CD8-positive, alpha-beta memory T cell (primary cell): ENCODE measurements at places on chromosomes 6 and 20.

DNA sequence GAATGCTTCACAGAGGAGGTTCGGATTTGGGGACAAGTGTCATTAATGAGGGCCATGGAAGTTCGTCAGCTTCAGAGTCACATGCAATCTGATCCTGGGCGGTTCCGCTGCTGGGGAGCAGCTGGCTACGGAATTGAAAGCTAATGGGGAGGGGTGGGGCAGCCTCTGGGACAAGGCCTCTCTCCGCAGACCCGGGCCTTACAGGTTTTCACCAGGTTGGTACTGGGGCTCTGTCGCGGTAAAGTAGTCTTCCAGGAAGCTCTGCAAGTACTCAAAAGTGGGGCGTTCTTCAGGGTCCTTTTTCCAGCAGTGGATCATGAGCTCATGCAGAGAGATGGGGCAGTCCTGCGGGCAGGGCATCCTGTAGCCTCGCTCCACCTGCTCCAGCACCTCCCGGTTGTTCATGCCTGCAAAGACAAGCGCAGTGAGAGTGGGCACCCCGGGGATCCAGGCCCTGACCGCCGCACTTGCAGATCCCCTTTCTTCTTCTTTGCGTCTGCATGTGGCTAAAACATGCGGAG, 55.9 kb upstream of the TRAF3IP2 start:
- DNase-seq: no peak

GRCh38 chr6:157669747-157670216, 153.3 kb upstream of the SNX9 start:
- no peak for DNase-seq

GRCh38 chr6:5102267-5102970, 17.3 kb downstream of the PPP1R3G start:
- no peak for DNase-seq

DNA sequence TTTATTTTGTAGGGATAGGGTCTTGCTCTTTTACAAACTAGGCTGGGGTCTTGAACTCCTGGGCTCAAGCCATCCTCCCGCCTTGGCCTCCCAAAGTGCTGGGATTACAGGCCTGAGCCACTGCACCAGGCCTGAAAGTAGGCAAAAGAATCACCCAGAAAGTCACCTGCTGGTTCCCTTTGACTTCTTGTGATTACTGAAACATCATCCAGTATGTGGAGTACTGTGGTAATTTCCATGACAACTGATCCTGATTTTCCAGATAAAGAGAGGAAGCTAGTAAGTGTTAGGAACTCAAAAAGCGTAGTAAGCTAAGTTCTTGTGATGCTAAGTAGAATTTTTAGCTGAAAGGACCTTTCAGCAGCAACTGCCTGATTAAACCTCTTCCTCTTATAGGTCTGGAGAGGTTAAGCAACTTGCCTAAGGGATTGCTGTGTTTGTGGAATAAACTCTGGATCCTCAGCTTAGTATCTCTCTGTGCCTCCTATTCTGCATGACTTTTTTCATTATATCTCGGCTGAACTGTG, 16.8 kb downstream of the RALY start:
- no peak for DNase-seq

GRCh38 chr20:32585011-32585585, at the start of gene NOL4L:
TSS of gene NOL4L (minus strand) at chr20:32585333. CDS start at chr20:32584890, 443 bp downstream.
- DNase-seq: peak; percentile 25

DNA sequence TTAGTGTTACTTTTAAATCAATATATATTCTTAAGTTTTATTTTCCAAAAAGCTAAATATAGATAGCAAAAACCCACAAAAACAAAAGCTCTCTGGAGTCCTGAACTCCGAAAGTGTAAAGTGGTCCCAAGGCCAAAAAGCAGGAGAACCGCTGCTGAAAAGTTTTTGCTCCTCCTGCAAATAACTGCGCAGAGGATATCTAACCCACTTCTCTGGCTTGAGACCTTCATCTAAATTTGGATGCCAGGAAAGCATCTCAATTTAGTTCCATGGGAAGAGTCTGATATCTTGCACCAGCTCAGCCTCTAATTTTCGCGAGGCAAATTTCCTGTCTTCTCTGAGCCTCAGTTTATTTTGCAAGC, 523 bp downstream of the MRPS10 start:
- DNase-seq: no peak

GRCh38 chr6:140540743-140541142, 1166.3 kb upstream of the CITED2 start:
- no peak for DNase-seq

DNA sequence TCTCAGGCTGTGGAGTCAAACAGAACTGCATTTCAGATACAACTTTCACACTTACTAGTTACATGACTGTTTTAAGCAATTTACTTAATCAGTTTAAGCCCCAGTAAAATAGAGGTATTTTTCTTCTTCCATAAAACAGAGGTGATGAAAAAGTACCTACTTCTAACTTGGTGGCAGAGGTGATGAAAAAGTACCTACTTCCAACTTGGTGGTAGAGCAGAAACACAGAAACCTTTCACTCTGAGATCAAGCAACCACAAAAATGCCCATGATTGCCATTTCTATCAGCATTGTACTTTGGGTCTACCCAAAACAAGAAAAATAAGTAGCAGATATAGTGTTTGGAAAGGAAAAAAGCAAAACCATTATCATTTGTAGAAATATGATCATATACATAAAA, 148.7 kb downstream of the OPRM1 start:
- DNase-seq: no peak

DNA sequence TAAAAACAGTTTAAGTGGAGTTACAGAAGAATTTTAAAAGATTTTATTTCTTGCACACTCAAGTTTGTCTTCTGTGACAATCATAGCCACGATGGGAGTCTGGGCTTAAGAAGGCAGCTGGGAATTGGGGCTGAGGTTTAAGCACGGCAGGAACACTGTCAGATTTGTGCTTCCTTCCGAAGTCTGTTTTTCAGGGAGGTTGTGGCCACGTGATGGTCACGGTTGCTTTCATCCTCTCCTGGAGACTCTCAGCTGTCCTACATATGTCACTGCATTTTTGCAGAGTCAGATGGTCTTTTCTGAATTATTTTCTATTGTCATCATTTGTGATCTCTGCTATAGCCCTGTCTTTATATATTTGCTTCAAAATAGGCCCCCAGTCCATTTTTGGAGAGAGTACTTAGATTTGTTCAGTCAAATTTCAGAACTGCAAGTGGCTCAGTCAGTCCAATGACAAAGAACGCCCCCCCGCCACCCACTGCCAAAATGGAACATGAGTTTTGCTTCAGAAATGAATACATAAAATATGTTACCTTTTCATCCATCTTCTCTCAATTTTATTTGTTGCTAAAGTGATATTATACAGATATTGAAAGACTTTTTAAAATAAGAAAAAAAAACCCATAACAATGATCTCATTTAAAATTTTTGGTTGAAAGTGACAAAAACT, 111.8 kb upstream of the ZFP64 start:
- DNase-seq: no peak

GRCh38 chr6:107735906-107736635, 88.0 kb downstream of the SCML4 start:
- no peak for DNase-seq

DNA sequence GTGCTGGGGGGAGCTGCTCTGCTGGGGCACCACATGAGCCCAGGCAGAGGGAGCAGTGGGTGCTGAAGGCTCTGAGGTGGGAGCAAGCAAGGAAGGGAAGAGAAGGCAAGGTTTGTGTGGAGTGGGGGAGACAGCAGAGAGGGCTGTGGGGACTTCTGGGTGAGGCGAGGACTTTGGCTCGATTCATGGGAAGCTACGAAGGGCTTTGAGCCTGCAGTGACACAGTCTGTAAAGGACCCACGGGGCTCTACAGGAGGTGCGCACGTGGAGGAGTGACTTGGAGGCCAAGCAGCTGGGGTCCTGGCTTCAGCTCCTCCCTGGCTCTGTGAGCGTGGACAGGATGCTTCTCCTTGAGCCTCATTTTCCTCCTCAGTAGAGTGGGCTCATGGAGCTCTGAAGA, 29.1 kb upstream of the CSNK2A1 start:
- DNase-seq: no peak

DNA sequence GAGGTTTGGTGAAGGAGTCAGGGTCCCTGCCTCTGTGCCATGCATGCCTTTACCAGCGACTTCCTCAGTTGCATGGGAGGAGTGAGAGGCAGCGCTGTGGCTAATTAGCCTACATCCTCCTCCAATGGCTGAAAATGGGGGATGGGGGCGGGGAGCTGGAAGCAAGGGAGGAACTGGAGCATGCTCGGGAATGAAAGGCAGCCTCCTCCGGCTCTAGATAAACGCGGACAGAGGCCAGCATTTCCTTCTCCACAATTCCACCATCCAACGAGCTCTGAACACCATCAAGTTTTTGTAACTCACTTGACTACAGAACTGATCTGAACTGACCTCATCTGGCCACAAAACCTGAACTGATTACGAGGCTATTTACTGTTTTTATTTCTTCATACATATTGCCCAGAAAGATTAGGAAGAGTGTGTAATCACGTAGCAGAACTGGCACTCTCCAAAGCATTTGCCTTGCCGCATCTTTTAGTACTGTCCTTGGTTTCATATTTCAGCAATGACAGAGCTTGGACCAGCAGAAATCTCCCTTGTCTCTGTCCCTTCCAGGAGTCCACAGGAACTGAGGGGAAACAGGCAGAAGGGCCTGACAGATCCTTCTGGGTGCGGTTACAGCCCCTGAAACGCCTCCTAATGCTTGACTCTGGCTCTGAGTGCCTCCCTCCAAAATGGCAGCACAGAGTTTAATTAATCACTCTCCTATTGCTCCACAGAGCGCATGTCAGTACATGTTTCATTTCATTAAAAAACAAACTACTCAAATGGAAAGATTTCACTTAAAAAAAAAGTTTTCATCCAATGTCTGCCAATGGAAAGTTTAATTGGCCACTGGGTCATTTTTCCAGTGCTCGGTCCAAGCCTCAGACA, 58.2 kb upstream of the TRAF3IP2 start:
- DNase-seq: no peak

DNA sequence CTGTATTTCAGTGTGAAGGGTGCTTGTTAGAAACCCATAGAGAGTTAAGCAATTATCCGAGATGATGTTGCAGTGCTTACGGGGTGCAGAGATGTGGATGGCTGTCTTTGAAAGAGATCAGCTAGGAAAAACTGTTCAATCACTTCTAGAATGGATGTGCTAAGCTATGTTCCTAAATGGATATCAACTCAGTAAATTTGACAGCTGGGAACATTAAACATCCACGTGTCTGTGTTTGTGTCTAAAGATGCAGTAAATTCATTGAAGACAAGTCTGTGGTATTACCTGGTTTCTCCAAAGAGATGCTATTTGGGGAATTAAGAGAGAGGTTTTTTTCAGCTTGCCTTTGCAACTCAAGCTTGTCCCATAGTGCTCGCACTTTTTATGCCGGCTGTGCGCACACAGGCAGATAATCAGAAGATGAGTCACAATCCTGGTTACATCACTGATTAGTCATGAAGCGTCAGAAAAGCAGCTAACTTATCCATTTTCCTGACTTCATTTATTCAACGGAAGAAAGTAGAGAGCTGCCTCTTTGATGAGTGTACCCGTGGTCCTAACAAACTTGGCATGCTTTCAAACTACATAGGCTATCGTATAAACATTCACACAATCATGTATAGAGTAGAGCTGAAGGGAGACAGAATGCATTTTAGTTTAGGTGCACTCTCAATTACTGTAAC, 691.7 kb upstream of the SLC35B3 start:
- DNase-seq: no peak

- no peak for DNase-seq
Measured at GRCh38 chr20:18443886-18444285, 22.9 kb downstream of the DZANK1 start.

- peak; percentile 43 for DNase-seq
Measured at GRCh38 chr20:53413186-53413631, 180.4 kb downstream of the ZNF217 start.

GRCh38 chr6:589090-589489, 67.8 kb downstream of the HUS1B start:
- DNase-seq: no peak

DNA sequence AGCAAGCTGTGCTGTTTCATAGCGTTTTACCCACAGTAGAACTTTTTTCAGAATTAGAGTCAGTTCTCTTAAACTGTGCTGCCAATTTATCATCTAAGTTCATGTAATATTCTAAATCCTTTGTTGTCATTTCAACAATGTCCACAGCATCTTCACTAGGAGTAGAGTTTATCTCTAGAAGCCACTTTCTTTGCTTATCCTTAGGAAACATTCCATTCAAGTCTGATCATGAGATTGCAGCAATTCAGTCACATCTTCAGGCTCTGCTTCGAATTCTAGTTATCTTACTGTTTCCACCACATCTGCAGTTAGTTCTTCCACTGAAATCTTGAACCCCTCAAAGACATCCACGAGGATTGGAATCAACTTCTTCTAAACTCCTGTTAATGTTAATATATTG, 12.5 kb downstream of the CTNNBL1 start:
- DNase-seq: no peak

- DNase-seq: no peak
Measured at GRCh38 chr20:36991703-36992102, 40.2 kb upstream of the SAMHD1 start.

DNA sequence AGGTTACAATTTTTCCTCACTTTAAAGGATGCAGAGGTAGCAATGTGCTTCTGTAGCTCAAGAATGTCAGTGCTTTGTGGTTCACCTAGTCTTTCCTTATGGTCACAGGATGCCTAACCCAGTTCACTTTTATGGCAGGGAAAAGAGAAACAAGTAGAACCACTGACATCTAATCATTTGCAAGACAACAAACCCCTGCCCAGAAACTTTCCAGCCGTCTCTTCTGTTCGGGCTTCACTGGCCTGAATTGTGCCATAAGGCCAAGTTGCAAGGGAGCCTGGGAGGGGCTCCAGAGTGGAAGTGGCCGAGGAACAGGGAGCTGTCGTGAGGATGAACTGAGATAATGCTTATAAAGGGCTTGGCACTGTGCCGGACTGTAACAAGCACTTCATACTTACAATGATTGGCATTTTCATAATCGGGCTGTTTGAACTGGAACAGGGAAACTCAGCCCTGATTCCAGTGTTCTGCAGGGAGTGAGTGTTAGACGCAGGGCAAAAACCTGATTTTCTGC, 212.6 kb downstream of the BCAS1 start:
- DNase-seq: no peak

GRCh38 chr6:157571269-157571668, 190.3 kb downstream of the ZDHHC14 start:
- no peak for DNase-seq

GRCh38 chr6:70282312-70282918, 20.5 kb downstream of the COL9A1 start:
- DNase-seq: no peak

- no peak for DNase-seq
Measured at GRCh38 chr6:36865835-36866234, 8.8 kb downstream of the PPIL1 start.

- no peak for DNase-seq
Measured at GRCh38 chr20:61112515-61112914, 139.5 kb upstream of the CDH4 start.

- no peak for DNase-seq
Measured at GRCh38 chr6:151060766-151061531, 178.8 kb upstream of the AKAP12 start.

- DNase-seq: no peak
Measured at GRCh38 chr6:112636650-112637262, 289.6 kb downstream of the RFPL4B start.

DNA sequence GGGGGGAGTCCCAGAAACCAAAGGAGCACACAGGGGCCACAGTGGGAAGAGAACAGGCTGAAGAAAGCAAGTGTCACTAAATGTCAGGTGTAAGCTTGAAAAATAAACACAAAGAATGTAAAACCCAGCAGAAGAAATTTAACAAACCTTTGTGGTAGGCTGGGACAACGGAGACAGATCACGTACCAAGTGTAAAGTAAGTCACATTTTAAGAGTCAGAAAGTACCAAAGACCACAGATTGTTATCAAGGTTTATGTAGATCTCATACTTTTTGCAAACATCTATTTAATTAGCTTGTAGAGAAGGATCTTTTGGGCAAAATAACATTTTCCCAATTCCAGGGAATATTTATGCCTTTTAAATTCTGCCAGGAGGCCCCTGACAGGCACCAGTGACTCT, 1.6 kb downstream of the CLIC5 start:
- no peak for DNase-seq
